ENCODE measurements at places on chromosomes 16 and 17. TPM values are rescaled to one million over a fixed set of nuclear protein-coding genes. Genes with fewer than 3 reads are reported as not detected.
A peak's percentile ranks its signal among the peaks of the same experiment; 100 is the strongest.

Gene SHCBP1
- total RNA-seq: 2.7 TPM

Gene MMP28
- total RNA-seq: 18.0 TPM

Gene RDM1
- total RNA-seq: 0.87 TPM

Gene TLCD2
- total RNA-seq: 4.5 TPM

Gene CDRT15L2
- not detected for total RNA-seq

Gene BICDL2
- total RNA-seq: 12.3 TPM

Gene CNOT1
- total RNA-seq: 127 TPM

Gene KRT12
- not detected for total RNA-seq

Gene SSTR5
- total RNA-seq: not detected

Gene INCA1
- 1.6 TPM for total RNA-seq

Gene DHRS7B
- total RNA-seq: 36.7 TPM

Gene SMTNL2
- total RNA-seq: 41.5 TPM

DNA sequence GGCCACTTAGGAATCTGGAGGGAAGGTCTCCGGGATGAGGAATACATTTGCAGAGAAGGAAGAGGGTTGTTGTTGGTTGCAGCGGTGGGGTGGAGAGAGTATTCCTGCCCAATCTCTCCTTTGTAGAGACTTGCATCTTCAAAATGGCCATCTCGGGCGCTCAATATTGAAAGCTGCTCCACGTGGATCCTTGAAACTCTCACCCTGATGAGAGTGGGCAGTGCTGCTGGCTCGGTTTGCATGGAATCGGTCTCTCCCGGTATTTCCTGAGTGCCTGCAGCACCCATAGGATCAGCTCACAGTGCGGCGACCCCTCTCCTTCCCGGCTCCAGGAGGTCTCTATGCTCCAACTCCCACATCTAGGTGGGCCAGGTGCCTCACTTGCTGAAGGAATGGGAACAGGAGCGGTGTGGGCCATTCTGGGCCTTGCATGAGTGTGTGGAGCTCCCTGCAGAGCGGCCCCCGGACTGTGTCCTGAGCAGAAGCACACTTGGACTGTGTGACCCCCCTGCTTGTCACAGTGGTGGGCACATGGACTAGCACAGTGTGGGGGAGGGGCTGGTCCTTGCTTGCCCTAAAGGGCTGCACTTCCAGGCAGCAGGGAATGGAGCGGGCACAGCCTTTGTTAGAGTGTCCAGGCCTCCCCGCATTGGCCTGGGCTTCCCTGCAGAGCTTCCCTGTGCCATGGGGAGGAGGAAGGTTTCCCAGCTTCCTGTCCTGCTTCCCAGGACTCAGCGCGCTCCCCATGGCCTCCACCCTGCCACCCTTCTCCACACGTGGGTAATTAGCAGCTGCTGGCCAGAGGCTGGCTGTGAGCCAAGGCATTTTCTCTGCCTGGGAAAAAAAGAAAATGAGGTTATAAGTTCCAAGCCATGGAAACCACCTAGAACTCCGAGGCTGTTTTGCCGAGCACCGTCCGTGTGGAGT, 139.3 kb downstream of the IRF8 start:
- DNase-seq: no peak

- peak; percentile 68 for DNase-seq
These were observed 1.2 kb downstream of the USP7 start for GRCh38 chr16:8962393-8963009.

GRCh38 chr16:54930005-54930868, at the start of gene IRX5:
Gene IRX5, plus strand, starts transcription at chr16:54930865. Its CDS starts 334 bp downstream, at chr16:54931199.
- peak; percentile 95 for DNase-seq

- no peak for DNase-seq
These were observed 35.1 kb downstream of the MARF1 start for GRCh38 chr16:15607700-15608396.

- DNase-seq: no peak
These were observed 50.0 kb downstream of the MRTFB start for GRCh38 chr16:14121142-14121541.

DNA sequence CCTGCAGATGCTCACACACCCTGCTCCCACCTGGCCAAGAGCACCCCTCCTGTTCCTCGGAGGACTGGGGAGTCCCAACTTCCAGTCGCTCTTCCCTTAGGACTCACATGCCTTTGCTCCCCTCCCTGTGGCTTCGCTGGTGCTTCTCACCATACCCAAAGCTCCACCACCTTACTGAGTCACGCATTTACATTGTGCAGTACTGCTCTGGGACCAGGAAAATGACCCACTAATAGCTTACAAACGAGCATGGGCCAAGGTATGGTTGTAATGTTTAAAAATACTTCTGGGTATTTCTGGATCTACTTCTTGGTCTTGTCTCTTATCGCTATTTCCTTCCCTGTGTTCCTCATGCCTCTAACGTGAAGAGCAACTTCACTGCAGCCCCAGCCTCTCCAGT, 41.0 kb upstream of the CDRT4 start:
- DNase-seq: no peak

DNA sequence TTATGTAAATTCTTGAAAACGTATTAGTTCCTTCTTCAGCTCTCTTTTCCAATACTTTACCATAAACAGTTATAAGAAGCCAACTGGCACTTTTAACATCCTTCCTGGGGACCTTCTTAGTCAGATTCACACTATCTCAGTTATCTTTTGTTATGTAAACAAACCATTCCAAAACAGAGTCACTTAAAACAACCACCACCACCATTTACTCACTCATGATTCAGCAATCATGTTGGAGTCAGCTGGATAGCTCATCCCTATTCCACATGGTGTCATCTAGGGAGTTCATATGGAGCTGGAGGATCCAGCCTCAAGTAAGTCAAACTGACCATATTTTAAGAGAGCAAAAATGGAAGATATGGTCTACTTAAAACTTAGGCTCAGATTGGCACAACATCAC, 240.3 kb upstream of the IRX3 start:
- DNase-seq: no peak

GRCh38 chr16:81784072-81784795, 5.1 kb downstream of the PLCG2 start:
- no peak for DNase-seq

GRCh38 chr17:12768255-12768654, 21.0 kb upstream of the ARHGAP44 start:
- DNase-seq: no peak

DNA sequence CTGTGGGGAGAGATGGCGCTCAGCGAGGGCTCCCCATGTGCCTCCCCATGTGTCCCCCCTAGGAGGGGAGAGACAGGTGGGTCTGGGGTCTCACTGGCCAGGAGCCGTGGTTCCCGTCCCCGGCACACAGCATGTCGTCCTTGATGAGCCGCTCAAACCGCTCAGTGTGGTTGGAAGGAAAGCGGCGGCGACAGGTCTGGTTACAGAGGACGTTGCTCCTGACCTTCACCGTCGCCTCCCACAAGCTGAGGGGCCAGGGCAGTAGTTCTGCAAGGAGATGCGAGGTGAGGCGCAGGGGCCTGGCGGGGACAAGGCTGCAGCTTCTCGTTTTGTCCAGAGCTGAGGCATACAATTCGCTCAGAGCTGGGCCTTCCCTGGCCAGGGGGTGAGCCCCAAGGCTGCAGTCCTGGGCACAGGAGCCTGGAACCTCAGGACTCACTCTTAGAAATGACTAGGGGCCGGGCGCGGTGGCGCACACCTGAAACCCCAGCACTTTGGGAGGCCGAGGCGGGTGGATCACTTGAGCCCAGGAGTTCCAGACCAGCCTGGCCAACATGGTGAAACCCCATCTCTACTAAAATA, 22.8 kb upstream of the UBE2I start:
- no peak for DNase-seq

GRCh38 chr17:13740686-13741085, 139.0 kb upstream of the HS3ST3A1 start:
- DNase-seq: no peak

DNA sequence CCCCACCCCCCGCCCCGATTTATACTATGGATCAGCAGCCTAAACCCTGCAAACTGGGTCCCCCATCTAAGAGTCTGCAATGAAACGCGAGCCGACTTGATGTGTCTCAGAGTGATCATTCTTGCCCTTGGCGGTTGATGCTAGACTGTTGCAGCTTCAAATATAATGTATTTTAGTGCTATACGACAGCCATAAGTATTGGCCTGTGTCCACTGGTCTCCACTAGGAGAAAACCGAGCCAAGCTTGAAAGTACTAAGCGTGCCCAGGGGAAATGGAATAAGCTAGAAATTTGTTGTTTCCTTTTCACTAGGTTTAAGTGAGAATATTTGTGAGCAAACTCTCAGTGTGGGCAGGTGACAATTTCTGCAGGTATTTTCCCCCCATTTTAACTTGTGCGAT, 711.2 kb downstream of the MAF start:
- DNase-seq: no peak

DNA sequence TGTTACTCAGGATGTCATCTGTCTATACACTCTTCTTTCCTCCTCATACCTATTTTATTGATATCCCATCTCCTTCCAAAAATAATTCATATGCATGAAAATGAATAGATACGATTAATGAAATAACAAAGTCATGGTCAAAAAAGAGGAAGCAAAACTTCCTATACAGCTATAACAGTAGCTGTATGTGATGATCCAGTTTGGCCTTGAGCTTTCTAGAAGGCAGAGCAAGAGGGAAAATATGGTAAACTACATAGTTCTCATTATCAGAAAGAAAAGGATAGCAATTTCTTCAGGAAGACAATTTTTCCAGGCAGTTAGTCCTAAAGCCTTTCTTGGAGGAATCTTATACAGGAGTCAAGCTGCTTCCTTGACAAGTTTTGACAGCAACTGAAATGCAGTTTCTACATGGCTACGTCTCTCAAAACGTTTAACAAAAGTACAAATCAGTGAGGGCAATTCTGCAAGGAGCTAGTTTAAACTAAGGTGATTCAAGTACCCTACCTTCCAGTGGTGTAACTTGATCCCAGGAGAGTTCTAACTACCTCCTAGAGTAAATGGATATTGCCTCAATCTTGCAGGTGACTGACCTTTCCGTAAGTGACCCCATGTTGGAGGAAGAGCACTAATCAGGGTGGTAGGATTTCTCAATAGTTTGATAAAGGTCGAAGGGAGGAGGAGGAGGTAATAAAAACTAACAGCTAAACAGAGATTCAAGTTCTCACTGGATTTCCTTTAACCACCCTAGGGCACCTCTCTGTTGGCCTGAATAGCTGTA, 1.0 kb downstream of the SPAG5 start:
- DNase-seq: no peak

DNA sequence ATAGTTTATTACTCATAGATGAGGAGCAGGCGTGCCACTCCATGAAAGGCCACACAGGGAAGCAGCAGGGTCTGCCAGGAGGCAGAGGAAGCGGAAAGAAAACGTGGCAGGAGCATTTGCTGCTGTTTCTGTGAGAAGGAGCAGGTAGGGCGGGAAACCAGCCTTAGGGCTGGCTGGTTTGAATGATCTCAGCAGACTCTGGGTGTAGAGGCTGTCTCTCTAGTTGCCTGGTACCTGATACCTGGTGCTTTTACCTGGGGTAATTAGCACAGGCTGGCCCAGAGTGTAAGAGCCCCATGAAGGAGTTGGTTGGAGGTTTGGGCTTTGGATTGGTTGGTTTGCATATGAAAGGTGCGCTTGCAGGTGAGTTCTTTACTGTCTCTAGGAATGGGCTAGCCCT, 205.0 kb upstream of the CACNG3 start:
- DNase-seq: no peak

DNA sequence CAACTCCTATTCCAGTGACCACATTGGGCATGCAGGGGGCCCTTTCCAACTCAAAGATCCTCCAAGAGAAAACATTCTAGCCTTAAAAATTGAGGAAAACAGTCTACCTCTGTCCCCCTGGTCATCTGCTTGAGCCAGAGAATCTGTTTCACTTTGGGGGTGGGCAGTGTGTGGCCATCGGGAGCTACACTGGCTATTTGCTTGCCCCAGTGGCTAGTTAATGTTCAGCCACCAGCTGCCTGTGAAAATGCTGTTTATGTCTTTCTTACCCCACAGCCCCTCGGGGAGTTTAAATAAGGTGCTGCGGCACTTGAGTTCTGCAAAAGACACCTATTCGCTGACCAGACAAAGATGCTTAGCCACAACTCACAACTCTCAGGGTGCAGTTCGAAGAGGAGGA, 43.4 kb downstream of the GNAO1 start:
- no peak for DNase-seq

- no peak for DNase-seq
These were observed 183.8 kb downstream of the GSG1L start for GRCh38 chr16:27879601-27880247.

GRCh38 chr17:45700171-45701090, 83.7 kb upstream of the CRHR1 start:
- DNase-seq: no peak

DNA sequence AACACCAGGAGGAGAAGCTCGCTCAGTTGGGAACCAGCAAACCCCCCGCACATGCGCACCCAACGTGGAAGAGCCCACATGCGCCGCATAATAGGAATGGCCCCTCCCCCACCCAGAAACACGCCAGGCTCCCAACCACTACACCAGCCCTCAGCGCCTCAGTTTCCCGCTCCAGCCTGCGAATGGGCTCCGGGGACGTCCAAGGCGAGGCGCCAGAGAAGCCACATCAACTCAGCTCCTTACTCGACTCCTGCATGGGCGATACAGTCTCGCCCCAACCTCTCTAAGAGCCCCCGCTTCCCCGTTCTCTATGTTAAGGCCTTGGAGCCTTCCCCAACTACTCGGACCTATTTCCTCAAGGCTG, 504 bp downstream of the SRSF1 start:
- DNase-seq: peak; percentile 93

GRCh38 chr17:1939981-1940809, 84.9 kb downstream of the RTN4RL1 start:
- no peak for DNase-seq

DNA sequence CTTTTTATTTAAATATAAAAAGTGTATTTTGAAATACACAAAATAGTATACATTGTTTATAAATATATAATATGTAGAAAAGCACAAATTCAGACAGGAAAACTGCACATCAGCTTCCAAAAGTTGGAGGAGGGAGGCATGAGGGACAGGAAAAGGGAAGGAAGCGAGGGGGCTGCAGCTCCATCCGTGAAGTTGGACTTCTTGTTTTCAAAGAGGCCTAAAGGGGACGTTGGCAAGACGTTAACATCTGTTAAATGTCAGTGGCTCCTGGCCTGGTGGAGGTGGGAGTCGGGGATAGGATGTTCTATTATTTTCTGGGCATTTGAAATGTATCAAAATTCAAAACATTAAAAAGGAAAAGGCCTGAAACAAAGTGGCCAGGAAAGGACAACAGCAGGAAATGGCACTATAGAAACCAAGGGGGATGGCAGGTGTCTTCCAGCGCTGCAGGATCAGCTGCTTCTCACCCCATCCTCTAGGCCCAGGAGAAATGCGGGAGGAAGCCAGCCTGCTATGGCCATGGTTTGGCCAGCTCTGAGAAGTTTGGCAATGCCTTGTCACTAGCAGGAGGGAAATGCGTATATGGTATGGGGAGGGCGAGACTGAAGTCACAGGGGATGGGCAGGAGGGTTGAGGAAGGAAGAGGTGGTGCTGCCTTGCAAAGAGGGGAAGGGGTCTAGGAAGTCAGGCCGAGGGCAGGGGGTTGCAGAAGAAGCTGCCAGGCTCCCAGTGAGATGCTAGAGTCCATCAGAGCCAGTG, 6.4 kb downstream of the CMTM2 start:
- DNase-seq: no peak
